ENCODE measurements at places on chromosomes 11 and 22. TPM values are rescaled to one million over a fixed set of nuclear protein-coding genes. Genes with fewer than 3 reads are reported as not detected.

DNA sequence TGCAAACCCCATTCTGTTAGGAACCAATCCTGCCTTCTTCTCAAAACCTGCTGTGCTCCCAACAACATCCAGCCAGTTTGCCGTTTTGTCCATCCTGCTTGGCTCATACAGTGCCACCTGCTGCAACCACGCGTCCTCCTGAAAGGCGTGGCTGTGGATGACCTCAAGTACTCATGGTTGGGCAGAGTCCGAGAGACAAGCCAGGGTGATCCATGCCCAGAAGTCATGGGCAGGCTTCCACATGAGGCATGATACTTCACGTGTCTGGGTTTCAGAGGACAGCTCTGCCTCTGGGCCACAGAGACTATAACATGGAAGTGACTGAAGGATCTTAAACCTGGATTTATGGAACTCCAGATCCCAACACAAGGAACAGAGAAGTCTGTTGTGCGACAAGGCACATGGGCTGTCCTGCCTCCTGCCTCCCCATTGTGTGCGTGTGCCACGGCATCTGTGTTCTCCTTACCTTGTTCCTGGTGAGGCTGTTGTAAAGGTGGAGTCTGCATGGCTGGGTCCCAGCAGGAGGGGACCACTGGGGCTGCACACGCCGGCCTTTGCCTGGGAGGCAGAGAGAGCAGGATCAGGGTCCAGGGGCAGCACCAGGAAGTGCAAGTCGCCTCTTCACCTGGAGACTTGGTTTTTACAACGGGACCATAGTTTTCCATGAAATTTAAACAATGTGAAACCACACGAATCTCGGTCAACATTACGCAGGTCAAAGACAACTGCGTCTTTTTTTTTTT, 15.4 kb downstream of the CARS1 start:
- no peak for DNase-seq

DNA sequence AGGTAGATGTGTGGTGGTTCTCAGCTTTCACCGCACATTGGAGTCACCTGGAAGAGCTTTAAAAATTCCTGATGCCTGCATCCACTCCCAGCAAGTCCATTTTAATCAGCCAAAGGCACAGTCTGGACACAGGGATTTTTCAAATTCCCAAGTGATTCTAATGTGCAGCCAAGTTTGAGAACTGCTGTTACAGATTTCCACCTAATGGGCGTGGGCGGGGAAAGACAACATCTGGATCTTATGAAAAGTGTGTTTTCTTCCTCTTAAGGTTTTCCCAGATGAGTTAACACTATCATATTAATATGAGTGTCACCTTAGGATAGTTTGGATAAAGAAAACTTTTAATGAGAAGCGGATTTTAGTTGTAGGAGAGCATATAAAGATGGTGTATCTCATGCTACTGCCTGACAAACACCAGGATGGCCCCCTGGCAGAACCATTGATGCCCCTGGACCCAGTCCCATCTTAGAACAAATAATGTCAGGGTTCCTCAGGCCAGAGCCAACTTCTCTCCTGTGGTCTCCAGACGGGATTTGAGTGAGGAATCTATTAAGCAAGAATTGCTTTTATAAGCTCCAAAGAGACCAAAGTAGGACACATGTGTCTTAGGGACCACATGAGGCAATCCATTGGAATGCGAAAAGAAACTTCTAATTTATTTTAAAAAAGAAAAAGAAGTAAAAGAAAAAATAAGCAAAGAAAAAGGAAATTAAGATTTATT, 31.9 kb downstream of the POU2AF1 start:
- no peak for DNase-seq

DNA sequence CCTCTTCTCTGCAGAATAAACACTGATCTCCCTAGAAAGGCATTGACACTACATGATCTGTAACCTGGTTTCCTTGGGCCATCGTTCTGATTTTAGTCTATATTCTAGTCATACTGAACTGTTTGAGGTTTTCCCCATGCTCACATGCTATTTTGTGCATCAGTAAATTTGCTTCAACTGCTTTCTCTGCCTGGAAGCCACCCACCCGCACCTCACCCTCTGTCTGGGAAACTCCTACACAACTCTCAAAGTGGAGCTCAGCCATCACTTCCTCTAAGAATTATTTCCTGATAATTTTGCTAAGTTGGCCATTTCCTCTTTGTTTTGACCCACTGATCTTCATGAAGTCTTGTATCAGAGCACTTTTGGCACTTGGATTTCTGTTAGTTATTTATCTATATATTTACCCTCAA, 36.1 kb downstream of the MMP20 start:
- DNase-seq, result no peak

GRCh38 chr11:125626288-125626950, 1.5 kb downstream of the CHEK1 start:
- DNase-seq, result peak; percentile 89

DNA sequence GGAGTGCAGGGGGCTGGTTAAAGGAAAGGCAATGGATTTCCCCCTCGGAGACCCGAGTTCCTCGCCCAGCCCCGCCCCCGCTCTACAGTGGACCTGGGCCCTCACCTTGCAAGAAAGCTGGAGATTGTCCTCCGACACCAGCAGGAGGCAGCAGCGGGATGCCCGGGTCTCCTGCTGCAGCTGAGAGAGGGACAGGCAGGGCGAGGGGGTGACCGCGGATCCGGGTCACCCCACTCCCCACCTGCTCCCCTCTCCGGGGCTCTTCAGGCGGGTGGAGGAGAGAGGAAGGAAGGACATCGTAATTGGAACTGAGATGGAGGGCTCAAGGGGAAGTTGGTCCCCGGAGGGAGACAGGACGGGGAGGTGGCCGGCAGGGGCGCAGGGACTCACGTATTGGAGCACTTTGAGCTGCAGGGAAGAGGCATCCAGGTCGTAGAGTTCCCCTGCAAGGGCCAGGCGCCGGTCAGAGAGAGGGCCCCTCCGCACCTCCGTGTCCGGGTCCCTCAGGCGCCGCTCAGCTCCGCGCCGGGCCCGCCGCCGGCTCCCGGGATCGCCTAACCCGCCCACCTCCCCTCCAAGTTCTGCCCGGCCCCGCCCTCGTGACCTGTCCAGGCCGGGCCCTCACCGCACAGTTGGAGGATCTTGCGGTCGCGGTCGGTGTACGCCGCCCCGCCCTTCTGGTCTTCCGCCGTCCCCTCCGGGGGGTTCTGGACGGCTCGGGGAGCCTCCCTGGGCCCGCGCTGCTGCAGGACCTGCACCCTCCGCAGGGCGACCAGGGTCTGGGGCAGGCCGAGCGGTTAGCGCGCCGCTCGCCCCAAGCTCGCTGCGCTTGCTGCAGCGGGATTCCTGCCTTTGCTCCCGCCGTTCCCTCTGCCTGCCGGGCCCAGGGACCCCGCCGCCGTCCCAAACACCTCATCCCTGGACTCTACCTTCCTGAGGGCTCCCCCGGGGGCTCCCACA, 84.1 kb downstream of the PDE2A start:
- DNase-seq, result no peak

- DNase-seq, result no peak
Observed at GRCh38 chr11:75024068-75024449, 35.3 kb downstream of the NEU3 start.

DNA sequence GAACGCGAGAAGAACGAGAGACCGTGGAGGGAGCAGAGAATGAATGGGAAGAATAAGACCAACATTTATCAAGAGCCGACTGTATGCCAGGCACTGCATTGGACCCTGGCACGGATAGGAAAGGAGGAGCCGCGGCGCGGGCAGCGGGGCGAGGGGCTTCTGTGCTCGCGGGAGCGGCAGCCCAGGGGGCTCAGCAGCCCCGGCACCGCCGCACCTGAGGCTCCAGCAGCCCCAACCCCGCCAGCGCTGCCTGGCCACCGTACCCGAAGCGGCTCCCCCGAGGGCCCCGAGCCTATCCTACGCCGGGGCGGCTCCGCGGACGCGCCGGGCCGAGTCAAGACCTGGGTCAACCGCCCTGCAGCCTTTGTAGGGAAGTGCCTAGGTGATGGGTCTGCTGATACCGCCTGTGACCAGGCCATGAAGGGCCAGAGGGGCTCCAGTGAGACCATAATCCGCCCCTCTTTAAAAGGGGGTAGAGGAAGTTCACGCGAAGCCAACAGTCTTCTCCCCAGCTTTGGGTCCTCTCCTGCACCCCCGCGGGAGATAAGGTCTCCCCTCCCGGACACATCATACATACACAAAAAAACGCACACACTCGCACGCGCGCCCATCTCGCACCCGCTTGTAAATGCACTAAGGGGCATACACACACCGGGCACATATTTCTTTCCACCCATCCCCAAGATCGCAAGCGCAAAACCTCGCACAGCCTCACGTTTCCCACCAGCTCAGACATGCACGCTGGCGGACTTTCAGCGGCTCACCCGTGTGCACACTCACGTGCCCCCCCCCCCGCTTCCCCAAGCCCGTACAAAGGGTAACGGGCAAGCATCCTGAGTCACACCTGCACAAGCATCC, 935 bp upstream of the RTN4RL2 start:
- no peak for DNase-seq

DNA sequence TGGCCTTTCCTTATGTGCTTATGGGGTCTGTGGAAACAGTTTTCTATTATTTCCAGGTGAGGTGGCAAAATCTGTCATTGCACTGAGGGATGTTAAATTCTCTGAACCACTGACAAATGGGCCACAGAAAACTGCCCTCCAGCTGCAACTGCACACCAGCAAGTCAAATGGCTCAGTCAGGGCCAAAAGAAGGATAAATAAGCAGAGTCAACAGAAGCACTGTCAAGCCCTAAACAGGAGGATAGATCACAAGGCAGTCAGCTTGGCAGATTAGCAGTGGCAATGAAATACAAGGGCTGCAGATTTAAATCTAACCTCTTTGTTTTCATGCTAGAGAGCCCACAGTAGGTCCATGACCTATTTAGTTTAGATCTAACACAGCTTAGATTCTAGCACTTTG, 435.6 kb downstream of the ETS1 start:
- no peak for DNase-seq

- DNase-seq, result no peak
Observed at GRCh38 chr11:27421819-27422494, 50.6 kb downstream of the LGR4 start.

GRCh38 chr11:72141066-72141465, 5.5 kb downstream of the FOLR3 start:
- DNase-seq, result peak; percentile 81

DNA sequence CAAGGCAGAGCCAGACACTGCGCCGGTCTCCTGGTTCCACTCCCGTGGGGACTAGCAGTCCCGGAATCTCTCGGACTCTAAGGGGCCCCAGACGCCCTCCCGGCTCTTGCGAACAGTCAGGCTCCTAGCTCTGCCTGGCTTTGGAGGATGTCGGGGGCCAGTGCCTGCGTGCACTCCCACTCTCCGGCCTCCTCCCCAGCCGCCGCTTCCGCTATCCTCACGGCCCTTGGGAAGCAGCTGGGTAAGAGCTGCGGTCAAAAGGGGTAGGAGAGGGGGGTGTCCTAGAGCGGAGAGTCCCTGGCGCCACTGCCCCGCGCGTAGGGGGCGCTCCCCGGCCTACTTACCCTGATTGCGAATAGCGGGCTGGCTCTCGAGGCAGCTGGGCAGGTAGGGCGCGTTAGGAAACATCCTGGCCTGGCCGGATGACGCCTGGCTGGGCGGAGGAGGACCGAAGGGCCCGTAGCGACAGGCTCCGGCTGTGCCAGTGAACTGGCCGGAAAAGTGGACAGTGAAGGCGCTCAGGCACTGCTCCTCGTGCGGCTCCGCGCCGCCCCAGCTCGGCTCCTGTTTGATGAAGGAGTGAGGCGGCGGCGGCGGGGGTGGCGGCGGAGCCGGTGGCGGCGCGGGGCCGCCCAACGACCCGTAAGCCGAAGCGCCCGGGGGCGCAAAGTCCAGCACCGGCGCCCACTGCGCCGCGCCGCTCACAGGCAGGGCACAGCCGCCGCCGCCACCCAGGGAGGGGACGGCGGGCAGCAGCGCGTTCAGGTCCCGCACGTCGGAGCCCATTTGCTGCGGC, 785 bp downstream of the WT1 start:
- DNase-seq, result peak; percentile 48

Gene ELMOD1
- total RNA-seq, result 0.05 TPM

Gene SLC22A8
- not detected for total RNA-seq

Gene CASP12
- not detected for total RNA-seq

Gene SEPTIN3
- total RNA-seq, result 7.7 TPM

Gene CCDC89
- 13.6 TPM for total RNA-seq

Gene CBLIF
- total RNA-seq, result not detected

Gene SPTY2D1
- 26.3 TPM for total RNA-seq

Gene TUBA8
- 1.3 TPM for total RNA-seq

All from A172 (cell line).